ENCODE measurements at places on chromosomes 6 and 20.

GRCh38 chr6:12656906-12657305, 59.7 kb upstream of the PHACTR1 start:
- DNase-seq: no peak

GRCh38 chr6:26195924-26196845, 109.0 kb downstream of the HFE start:
- DNase-seq: no peak

- no peak for DNase-seq
Measured at GRCh38 chr20:37744347-37744746, 50.5 kb downstream of the CTNNBL1 start.

GRCh38 chr6:53673162-53673727, 7.7 kb upstream of the KLHL31 start:
- no peak for DNase-seq

GRCh38 chr6:18795726-18796125, 408.6 kb downstream of the RNF144B start:
- DNase-seq: no peak

- no peak for DNase-seq
Measured at GRCh38 chr20:40449974-40450616, 238.9 kb downstream of the MAFB start.

- DNase-seq: no peak
Measured at GRCh38 chr6:125217992-125218391, 64.4 kb downstream of the TPD52L1 start.

GRCh38 chr6:155276638-155277037, 12.8 kb downstream of the CLDN20 start:
- DNase-seq: no peak

GRCh38 chr6:163986313-163986712, 571.8 kb downstream of the QKI start:
- DNase-seq: no peak

DNA sequence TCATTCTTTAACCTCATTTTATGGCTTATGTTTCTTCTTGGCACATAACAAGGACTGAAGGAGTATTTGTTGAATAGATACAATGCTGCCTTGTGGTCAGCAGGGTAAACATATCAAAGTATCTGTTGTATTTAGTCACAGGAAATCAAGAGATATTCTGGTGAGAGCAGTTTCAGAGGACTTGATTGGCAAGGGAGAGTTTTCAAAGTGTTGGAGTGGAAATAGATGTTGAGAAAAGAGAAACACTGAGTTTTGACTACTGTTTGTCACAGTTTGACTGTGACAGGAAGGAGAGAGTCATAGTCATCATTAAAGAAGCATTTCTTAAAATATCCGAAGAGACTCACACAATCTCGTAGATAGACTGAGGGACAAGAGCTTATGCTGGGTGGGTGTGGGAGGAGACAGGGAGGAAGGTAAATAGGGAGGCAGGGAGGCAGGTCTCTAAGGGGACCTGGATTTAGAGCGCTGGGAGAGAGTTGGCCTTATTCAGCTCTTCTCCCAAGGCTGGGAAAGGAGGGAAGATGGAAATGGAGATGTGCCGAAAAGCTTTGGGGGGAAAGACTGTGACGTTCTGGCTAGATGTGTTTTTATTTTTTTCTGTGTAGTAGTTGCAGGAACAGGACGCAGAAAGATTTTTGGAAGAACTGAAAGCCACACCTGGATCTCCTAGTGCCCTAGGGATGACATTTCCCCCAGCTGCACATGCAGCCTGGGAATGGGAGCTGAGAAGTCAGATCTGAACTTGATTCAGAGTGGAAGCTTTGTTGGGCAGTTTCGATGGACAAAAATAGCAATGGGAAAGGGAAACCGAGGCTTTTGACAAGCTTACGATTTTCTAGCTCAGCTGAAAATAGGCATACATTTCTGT, 65.0 kb upstream of the IFNGR1 start:
- no peak for DNase-seq

- peak; percentile 20 for DNase-seq
Measured at GRCh38 chr6:73339340-73339739, 14.7 kb downstream of the DPPA5 start.

GRCh38 chr20:22723659-22724058, 139.3 kb upstream of the FOXA2 start:
- no peak for DNase-seq

GRCh38 chr6:124577734-124578281, 384.4 kb upstream of the RNF217 start:
- no peak for DNase-seq

DNA sequence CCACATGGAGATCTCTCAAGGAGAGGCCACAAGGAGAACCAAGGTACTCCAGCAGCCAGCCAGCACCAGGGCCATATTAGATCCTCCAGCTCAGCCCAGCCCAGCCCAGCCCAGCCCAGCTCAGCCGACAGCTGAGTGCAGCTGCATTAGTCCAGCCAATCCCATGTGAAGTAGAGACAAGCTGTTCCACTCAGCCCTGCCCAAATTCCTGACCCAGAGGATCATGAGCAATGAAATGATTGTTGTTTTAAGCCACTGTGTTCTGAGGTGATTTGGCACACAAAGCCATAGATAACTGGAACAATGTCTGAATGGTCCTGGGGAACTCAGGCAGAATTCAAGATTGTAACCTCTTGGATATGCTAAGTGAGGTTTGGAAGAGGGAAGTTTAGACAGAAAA, 59.5 kb upstream of the BMP2 start:
- no peak for DNase-seq

GRCh38 chr6:141349710-141350109, 783.0 kb upstream of the GJE1 start:
- DNase-seq: no peak

- DNase-seq: no peak
Measured at GRCh38 chr6:105786890-105787655, 299.1 kb upstream of the PRDM1 start.

DNA sequence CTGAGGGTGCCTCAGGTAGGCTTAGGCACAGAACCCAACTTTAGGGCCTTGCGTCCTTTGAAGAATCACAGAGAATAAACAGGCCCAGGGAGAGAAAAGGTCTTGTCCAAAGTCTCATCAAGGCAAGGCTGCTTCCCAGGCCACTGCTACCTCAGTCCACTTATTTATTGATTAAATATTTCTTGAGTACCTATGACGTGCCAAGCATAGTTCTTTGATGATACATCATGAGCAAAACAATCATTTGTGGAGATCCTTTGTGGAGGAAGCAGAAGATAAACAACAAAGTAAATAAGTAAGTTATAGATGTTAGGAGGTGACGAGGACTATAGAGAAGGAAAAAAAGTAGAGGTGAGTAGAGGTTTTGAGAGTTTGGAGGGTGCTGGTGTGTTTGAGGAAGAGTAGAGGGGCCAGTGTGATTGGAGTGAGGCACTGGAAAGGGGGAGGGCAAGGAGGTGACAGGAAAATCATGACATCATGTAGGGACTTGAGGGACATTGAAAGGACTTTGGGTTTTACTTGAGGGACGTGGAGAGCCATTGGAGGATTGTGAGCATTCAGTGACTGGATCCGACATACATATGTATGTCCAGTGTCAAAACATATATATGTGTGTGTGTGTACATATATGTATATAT, 14.1 kb upstream of the CHMP4B start:
- no peak for DNase-seq

GRCh38 chr20:33097001-33097400, 17.6 kb downstream of the BPIFB4 start:
- no peak for DNase-seq

DNA sequence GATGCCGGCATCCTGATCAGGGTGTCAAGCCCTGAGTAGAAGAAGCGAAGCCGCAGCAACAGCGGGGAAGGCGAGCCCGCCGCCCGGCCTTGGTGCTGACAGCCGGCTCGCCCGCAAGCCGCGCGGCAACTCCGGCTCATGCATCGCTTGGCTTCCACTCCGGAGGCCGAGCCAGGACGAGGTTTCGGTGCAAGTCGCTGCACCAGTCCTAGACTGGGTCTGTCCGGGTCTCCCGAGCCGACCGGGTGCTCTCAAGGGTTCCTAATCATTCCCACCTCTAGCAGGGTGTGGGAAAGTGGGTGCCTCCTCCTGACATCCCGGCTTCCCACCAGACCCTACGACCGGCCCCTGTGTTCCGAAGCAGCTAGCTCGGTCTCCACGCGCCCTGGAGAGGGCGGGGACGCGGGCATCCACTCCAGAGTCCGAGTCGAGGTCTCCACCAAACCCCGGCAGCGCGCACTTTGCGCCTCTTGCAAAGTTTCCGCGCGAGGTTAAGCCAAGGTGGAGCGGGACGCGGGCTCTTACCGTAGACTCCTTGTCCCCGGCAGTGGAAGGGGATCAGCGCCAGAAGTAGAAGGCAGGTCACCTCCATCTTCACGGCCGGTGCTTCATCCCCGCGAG, 1.4 kb downstream of the MDGA1 start:
- DNase-seq: no peak

DNA sequence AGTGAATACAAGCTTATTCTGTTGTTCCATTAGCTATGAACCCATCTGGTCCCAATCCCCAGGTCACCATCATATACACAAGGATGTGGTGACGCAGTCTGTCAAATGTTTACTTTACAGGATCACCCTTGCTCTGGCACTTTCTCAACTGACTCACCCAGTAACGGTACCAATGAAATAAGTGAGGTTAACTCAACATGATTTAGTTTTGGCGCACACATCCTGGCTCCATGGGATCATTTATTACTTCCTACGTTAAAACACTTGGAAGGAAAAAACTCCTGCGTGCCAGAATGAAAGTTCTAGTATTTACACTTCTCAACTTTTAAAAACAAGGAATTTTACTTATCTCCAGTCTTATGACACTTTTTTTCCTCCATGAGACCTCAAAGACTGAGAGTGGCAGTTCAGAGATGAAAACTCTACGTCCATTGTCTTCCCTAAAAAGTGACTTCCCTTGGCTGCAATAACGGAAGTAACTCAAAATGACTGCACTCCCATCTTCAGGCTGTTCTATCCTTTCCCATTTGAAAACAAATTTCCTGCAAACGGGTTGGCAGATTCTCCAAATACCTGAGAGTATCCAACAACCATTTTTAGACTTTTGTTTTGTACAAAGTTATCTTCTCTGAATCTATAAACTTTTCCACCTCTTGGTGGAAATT, 15.9 kb downstream of the AGPAT4 start:
- DNase-seq: no peak

DNA sequence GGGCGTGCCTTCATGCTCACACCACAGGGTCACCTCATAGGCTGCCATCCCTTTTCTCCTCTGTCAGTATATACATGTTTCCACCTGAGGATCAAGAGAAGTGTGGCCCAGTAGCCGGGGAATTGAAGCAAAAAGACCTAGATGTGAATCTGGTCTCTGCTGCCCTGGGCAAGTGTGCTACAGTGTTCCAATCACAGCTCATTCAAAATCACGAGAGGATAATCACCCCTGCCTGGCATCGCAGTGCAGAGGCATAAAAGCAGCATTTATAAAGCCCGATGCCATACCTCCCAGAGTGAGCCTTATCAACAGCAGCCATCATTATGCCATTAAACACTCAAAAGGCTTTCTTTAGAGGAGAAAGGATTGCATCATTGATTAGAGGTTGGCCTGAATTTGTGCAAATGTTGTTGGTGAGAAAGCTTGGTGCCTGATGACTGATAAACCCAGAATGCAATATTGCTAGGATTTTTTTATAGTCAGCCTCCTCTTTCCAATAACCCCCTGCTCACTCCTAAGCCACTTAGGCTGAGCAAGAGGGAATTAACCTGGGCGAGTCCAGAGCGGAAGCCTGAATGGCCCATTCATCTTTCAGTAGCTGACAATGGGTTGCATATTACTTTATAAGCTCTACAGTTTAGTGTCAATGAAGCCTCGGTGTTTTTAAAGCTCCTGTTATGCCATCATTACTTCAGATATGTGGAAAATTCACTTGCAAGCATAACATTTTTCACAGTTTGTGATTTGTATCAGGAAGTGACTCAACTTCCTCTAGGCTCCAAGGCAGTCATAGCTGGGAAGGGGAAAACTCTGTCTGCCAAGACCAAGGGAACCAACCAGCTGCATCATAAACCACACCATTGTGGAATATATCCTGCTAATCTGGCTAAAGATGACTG, 92.5 kb upstream of the NXT1 start:
- DNase-seq: no peak

DNA sequence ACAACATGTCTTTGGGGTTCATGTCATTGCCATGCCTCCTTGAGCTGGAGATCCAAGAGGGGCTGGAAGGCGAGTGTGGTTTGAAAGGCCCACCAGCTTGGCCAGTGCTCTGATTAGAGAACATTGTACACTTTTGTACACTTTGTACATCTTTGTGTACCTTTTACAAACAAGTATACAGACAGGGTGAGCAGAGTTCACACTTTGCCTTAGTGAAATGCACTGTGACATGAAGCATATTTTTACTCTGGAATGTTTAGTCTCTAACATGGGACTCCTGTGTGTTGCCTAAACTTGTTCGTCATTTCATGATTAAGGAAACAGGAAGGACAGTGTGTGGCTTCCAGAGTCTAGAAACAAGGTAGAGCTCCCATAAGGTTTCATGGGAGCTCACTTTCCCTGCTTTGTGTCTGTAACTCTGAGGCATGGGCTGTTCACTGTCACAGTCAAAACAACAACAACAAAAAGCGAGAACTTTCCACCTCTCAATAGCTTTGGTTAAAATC, 225.8 kb upstream of the SOX4 start:
- no peak for DNase-seq

- peak; percentile 84 for DNase-seq
Measured at GRCh38 chr20:62668441-62669027, 26.2 kb downstream of the SLCO4A1 start.

DNA sequence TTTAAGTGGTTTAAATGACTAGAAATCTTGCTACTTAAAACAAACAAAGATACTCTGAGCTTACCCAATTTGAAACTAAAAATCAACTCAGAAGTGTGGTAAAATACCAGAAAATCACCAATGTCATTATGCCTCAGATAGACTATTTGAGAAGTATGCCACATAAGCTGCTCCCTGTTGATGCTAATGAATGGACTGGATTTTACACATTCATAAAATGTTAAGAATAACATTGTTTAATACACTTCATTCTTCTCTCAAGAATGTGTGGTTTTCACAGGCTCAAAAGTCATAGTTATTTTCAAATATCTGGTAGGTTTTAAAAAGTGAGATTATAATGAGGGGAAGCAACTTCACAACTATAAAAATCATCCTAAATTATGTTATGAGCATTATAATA, 170.6 kb downstream of the TASP1 start:
- no peak for DNase-seq

- DNase-seq: no peak
Measured at GRCh38 chr20:52204136-52204535, 12.6 kb upstream of the ZFP64 start.

DNA sequence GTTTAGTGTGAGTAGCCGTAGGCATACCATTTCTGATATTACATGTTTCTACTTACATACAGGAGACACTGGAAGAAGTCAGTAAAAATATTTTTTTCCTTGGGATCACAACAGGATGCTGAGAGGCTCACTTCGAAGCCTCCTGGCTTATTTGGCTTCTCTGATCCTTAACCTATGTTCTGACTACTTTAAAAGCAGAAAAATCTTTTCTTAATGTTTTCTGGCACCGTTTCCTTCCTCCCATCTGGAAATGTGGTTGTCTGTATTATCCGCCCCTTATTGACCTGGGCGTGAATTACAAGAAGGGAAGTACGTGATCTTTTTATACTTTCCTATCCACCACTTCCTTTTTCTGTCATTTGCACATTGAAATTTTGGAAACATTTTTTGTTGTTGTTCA, 379.6 kb downstream of the COL12A1 start:
- DNase-seq: no peak

Measured in HEK293T (cell line).